ENCODE measurements at places on chromosomes 13 and 19. TPM values are rescaled to one million over a fixed set of nuclear protein-coding genes. Genes with fewer than 3 reads are reported as not detected.

Gene U2AF2
- 72.4 TPM for total RNA-seq

Gene DHDH
- 0.55 TPM for total RNA-seq

Gene REEP6
- 0.79 TPM for total RNA-seq

Gene TLE6
- total RNA-seq: 4.7 TPM

Gene KLK8
- total RNA-seq: 0.29 TPM

Gene ZNF284
- total RNA-seq: 2.0 TPM

Gene ZNF296
- 0.27 TPM for total RNA-seq

Gene OR7D4
- not detected for total RNA-seq

Gene C13orf42
- 0.49 TPM for total RNA-seq

Gene ZNF493
- 3.3 TPM for total RNA-seq

Gene PTGER1
- total RNA-seq: 0.52 TPM

Gene ZIM2
- not detected for total RNA-seq

Gene MVB12A
- total RNA-seq: 54.7 TPM

Gene FARP1
- total RNA-seq: 2.6 TPM

Gene KLK15
- not detected for total RNA-seq

Gene LGALS14
- not detected for total RNA-seq

Gene KISS1R
- total RNA-seq: not detected

Gene TNNT1
- total RNA-seq: 25.1 TPM

Gene TSKS
- total RNA-seq: not detected

Gene MTIF3
- 87.9 TPM for total RNA-seq

Gene CEACAM5
- not detected for total RNA-seq

Gene RPS19
- total RNA-seq: 2,127 TPM

Gene MYO16
- 0.09 TPM for total RNA-seq

Gene DGKH
- total RNA-seq: 3.9 TPM

Gene ONECUT3
- not detected for total RNA-seq

Gene TMEM255B
- total RNA-seq: not detected

Gene MPHOSPH8
- 10.4 TPM for total RNA-seq

Gene FUT1
- total RNA-seq: 1.6 TPM

Gene TTYH1
- not detected for total RNA-seq

Gene CGB8
- not detected for total RNA-seq

Gene FBXO27
- 0.52 TPM for total RNA-seq

Gene DNAAF3
- 7.8 TPM for total RNA-seq

Gene PLK5
- total RNA-seq: 0.05 TPM

Gene KLK6
- not detected for total RNA-seq

Gene CERS1
- total RNA-seq: 7.0 TPM

Gene MAP4K1
- total RNA-seq: 0.10 TPM

Gene KLK7
- not detected for total RNA-seq

Gene ZNF737
- total RNA-seq: not detected

Gene CDX2
- total RNA-seq: not detected

Gene FXYD1
- not detected for total RNA-seq

Gene DENND1C
- 0.17 TPM for total RNA-seq

All from NCI-H460 (cell line).